ENCODE measurements at places on chromosomes 7 and 10.

DNA sequence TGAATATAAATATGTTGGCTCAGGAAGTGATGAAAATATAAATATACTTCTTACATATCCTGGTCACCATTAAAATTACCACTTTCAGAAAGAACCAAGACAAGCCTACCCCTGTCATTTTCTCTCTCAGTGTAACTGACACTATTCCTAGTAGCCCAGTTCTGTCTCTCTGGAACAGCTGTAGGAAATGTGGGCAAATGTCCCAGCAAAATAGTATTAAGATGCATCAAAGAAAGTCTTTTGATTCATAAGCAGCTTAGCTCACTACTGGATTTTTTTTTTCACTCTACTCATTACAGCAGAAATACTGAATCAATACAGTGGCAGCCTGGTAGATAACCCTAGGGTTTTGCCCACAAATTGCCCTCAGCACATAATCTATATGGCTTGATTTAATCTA lies 290.9 kb downstream of the DNAJB9 start:
- DNase-seq: no peak

DNA sequence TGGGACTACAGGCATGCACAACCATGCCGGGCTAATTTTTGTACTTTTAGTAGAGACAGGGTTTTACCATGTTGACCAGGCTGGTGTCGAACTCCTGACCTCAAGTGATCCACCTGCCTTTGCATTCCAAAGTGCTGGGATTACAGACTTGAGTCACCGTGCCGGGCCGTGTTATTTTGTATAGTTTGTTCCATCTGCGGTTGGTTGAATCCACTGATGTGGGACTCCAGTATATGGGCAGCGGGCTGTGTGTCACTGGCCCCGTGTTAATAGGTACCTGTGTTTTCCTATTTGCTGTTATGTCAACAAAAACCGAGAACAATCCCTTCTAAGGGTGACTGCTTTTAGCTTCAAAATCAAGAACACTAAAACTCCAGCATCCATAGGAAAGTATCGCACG lies 297.6 kb upstream of the PITRM1 start:
- no peak for DNase-seq

DNA sequence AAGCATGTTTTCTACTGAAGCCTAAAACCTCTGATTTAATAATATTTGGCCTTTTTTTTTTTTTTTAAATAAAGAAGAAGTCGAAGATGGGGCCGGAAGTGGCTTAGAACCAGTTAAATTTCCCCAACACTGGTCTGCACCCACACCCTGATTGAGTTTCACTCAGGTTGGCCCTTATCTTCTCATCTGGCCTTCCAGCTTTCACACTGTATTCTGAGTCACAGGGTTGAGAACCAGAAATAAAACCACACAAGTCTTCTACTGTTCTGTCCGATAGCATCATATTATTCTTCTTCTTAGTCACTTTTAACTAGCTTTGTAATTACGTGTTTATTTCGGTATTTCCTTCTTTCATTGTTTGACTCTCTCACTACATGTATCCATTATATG lies 9.9 kb downstream of the ZNF365 start:
- peak; percentile 47 for DNase-seq

- peak; percentile 38 for DNase-seq
Measured at GRCh38 chr10:10418387-10418786, 599.3 kb upstream of the CELF2 start.

DNA sequence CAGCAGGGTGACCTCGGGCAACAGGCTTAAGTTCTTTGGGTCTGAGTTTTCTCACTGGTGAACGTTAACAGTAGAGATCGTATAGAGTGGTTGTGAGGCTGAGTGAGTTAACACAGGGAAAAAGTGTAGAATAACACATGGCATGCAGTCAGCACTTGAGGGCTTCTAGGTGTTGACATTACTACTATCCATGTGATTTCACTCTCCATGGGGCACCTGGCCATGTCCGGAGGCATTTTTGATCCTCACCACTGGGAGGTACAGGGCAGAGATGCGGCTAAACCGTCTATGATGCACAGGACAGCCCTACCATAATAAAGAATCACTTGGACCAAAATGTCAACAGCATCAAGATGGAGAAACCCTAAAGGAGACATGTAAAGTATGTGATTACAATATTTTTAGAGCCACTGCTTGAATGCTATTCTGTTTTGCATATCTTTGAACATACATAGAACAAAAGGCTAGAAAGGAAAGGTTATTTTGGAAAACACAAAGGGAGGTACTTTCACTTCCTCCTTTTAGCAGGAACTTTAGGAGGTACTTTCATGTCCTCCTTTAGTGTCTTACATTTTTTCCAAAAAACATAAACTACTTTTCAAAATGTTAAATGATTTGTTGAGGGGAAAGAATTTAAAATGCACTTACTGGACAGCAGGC lies 44.3 kb downstream of the NOD1 start:
- no peak for DNase-seq

DNA sequence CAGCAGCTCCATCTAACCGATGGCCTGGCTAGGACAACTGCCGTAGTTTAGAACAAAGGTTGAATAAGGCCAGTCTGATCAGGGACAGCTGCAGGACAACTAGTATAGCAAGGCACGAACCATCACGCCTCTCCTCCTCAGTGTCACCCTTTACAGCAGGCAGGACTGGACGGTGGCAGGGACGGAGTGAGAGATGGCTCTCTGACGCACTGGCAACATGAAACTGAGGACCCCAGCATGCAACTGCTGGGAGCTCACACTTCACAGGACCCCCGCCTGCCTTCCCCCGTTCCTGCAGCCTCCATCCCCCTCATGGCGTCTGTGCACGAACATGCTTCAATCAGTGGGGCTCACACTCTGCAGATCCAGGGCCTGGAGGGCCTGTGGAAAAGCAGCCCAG lies 53.7 kb downstream of the ZRANB1 start:
- no peak for DNase-seq

- peak; percentile 49 for DNase-seq
Measured at GRCh38 chr7:31192986-31193385, 140.9 kb downstream of the ADCYAP1R1 start.

DNA sequence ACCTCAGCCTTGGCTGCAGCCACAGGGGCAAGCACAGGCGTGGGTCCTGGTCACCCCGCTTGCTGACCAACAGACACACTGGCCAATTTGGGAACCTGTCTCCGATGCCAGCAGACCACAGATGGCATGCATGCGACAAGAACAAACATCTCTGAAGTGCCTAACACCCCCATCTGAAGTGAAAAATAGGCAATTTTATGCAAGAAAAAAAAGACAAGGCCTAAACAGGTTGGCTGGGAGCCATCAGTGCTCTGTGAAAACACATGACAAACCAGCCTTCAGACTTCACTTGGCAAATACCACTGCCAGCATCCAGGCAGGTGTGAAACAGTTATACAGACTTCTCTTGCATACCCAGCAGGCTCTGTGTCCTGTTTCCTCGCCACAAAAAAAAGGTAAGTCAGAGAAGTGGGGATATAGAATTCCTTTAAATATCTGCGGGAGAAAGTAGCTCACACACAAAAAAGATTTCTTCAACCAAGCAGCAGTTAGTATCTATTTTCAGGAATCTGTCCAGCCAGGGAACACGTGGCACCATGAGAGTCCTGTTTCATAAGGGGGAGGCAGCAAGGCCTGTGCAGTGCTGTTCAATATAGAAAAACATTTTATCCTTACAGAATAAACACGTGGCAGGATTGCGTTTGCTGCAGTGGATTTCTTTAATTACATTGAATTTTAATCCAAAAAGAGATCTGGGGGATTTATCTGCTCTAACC lies 293.4 kb upstream of the MKLN1 start:
- DNase-seq: peak; percentile 67

GRCh38 chr10:110444004-110444337 lies 53.7 kb upstream of the DUSP5 start:
- no peak for DNase-seq

- DNase-seq: peak; percentile 27
Measured at GRCh38 chr10:21406595-21407193, 118.8 kb downstream of the SKIDA1 start.

DNA sequence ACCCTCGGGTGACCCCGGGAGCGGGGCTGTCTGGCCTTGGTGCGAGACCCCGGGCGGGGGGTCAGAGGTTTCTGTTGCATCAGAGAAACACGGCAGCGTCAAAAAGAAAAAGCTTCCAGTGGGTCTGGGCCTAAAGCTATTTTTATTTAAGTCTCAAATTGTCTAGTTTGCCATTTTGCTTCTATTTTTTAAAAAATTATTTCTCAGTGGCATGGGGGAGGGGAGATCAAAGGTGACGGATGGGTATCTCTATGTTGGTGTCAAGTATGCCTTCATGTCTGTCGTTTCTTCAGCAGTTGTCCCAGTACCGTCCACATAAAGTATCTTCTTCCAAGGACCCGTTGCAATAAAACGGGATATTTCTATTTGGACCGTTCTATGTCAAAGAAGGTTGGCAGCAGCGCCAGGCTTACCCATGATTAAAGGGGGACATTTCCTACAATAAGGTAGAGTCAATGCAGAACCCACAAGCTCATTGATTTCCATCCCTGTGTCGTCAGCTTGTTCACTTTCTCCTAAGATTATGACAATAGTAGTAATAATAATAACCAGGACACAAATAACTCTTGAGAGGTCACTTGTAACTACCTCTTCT lies 26.0 kb upstream of the VAX1 start:
- DNase-seq: no peak

DNA sequence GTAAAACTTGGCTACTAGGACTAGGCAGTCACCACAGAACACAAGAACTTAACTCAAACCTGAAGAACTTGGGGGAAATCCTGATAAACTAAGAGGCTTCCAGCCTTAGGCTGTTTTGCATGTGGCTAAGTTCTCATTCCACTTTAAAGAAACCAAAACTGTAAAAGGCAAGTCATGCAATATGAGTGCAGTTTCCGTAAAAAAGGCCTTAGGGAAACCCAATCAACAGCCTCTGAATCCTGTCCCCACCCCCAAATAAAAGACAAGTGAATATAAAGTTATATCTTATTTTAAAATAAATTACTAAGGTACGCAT lies 95.1 kb downstream of the USP6NL start:
- DNase-seq: no peak

DNA sequence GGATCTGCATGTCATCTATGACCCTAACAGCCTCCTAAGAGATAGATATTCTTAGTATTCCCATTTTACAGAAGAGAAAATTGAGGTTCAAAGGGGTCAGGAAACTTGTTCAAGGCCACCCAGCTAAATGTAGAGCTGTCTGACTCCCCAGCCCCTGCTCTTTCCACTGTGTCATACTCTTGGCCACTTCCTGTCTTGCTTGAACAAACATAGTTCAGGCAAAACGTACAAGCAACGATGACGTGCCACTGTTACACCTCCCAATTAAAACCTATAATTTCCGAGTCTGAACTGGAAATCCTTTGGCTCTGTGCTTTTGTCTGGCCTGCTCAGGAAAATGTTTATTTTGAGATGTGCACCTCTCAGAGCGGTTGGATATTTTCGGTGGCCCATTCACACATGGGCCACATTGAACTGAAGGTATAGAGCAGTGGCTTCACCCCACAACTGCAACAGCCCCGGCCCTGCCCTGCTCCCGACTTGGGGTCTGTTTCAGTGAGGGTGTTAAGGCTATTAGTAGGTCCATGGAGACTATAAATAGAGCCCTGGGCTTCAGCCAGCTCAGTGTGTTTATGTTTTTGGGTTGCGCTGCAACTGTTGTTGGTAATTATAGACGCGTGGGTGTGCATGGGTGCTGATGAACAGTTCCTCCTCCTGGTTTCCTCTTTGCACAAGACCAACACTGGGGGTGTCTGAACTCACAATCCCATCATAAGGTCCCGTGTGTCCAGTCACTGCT lies 172.3 kb upstream of the ADO start:
- DNase-seq: peak; percentile 68

GRCh38 chr10:4802711-4803487 lies 23.1 kb upstream of the AKR1E2 start:
- no peak for DNase-seq

DNA sequence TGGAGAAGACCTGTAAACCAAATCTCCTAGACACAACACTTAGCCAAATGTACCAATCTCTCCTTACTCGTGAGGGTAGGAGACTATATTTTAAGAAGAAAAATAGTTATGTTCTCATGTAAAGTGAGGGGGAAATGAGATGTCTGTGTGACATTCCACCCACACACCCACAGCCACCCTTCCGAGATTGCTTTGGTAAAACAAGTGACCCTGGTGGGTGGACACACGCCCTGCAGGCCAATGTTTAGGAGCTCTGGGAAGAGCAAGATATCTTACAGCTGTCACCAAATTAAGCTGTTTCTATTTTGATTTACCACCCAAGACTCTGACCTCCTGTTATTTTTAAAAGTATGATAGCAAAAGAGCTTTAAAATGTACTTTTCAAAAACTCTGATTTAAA lies 147.2 kb upstream of the PFKP start:
- no peak for DNase-seq

GRCh38 chr10:4781955-4782354 lies 44.1 kb upstream of the AKR1E2 start:
- DNase-seq: no peak

DNA sequence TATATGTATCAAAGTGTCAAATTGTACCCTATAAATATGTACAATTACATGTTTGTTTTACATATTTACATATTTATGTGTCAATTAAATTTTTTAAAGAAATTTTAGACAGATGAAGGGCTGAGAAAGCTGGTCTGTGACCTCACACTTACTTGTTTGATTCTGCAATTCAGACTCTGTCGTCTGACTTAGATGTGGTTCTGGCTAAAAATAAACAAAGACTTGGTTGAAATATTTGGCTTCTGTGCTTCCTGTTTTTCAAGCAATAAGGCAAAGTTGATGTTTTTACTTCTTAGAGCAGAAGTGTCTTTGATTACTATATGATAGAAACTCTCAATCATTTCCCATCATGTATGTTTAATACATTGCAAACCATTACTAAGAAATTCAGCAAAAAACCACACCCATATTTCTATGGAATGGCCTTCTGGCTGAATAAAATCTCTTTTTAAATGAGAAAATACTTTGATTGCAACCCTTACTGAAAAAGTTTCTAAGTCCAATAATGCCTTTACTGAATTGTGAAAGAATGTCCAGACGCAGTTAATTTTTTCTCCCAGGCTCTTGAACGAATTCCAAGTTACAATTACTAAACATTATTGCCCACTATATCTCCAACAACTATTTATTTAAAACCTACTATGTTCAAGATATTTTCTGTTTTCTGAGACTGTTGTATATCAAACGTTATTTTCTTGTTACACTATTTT lies 59.5 kb upstream of the PRKG1 start:
- no peak for DNase-seq

- no peak for DNase-seq
Measured at GRCh38 chr7:7662527-7662926, 22.0 kb downstream of the UMAD1 start.

DNA sequence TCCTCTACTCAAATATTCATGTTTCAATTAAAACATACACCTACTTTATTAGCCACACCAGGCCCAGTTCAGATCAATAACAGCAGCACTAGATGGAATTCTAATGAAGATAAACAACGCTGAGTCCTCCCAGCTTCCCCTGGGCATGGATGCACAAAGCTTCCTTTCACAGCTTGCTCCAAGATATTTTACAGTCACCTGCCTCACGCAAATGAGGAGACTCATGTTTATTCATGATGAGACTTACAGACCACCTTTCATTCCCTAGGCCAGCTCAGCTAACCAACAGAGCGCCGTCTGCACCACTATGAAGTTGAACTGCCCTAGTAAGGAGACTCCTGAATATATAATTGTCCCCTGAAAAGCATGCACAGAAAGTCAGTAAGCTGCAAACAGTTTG lies 283.0 kb upstream of the AOAH start:
- no peak for DNase-seq
